ENCODE measurements at places on chromosomes 6 and 20. TPM values are rescaled to one million over a fixed set of nuclear protein-coding genes. Genes with fewer than 3 reads are reported as not detected.

ADAT2 gene
- total RNA-seq, result 3.9 TPM

GRCh38 chr6:79034865-79035264, 43.2 kb downstream of the PHIP start:
- H3K4me3 ChIP-seq, result no peak overlapping the region
- H3K27me3 ChIP-seq, result no peaks in the 10 kb centered on the region
- H3K4me1 ChIP-seq, result peaks cover 4% of the 10 kb centered on the region
- no peak overlapping the region for H3K27ac ChIP-seq

LTA gene
- total RNA-seq, result not detected

B3GAT2 gene
- total RNA-seq, result not detected

DNA sequence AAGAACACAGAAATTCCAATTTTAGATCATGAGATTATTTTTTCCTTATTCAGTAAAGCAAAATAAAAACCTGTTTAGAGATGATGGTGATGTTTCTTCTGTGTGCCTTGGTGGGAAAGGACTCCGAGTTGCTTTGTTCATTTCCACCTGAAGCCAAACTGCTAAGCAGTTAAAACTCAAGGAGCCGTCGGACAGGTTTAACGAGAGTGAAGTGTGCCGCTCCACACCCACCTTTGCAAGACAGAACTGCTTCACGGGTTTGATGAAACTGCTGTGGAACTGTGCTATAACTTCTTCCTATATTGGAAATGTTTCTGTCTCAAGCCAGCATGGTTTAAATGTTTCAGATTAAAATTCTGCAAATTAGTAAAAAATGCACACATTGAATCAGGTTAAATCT, 9.2 kb upstream of the DSP start:
- H3K27ac ChIP-seq, result no peak overlapping the region
- peaks cover 7% of the 10 kb centered on the region for H3K4me1 ChIP-seq
- no peaks in the 10 kb centered on the region for H3K36me3 ChIP-seq
- H3K27me3 ChIP-seq, result no peaks in the 10 kb centered on the region

ABHD16A gene
- 30.3 TPM for total RNA-seq

DNA sequence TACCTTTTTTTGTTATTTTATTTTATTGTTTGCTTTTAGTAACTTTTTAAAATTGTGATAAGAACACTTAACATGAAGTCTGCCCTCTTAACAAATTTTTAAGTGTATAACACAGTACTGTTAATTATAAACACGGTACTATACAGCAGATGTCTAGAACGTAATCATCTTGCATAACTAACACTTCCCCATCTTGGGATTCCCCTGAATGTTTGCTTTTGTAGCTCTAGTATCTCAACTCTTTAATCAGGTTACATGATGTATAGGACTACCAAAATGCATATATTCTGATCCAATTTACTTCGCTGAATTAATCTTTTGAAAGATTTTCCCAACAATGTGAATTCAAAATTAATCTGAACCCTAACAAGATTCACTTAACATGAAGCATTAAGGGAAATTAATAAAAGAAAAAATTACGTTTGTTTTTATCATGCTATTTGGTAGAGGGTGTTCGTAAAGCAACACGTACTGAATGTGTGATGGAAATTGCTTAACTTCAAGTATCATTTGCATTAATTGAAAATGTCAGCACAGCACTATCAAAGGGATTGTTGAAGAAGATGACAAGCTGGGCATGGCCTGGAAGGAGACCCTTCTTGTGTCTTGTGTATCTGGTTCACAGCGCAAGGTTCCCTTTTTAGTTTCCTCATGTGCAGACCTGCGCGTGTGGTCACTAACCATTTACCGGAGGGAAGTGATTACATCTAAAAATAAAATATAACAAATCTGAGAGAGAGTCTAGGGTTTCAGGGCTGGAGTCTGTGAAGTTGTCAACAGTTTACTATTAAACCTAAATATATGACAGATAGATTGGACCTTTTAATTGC, 15.2 kb downstream of the COL19A1 start:
- H3K27ac ChIP-seq, result no peak overlapping the region
- no peak overlapping the region for H3K4me3 ChIP-seq
- no peaks in the 10 kb centered on the region for H3K4me1 ChIP-seq
- no peaks in the 10 kb centered on the region for H3K36me3 ChIP-seq
- H3K27me3 ChIP-seq, result no peaks in the 10 kb centered on the region

CALHM4 gene
- not detected for total RNA-seq

- no peaks in the 10 kb centered on the region for H3K27me3 ChIP-seq
- DNase-seq, result no peak
- no peak overlapping the region for H3K4me3 ChIP-seq
- H3K36me3 ChIP-seq, result no peaks in the 10 kb centered on the region
These were observed 45.4 kb upstream of the AIG1 start for GRCh38 chr6:143015300-143015706.

GRCh38 chr6:163331245-163331644, 83.3 kb upstream of the QKI start:
- H3K27ac ChIP-seq, result no peak overlapping the region
- no peak for DNase-seq
- no peak overlapping the region for H3K4me3 ChIP-seq
- no peaks in the 10 kb centered on the region for H3K4me1 ChIP-seq

DNA sequence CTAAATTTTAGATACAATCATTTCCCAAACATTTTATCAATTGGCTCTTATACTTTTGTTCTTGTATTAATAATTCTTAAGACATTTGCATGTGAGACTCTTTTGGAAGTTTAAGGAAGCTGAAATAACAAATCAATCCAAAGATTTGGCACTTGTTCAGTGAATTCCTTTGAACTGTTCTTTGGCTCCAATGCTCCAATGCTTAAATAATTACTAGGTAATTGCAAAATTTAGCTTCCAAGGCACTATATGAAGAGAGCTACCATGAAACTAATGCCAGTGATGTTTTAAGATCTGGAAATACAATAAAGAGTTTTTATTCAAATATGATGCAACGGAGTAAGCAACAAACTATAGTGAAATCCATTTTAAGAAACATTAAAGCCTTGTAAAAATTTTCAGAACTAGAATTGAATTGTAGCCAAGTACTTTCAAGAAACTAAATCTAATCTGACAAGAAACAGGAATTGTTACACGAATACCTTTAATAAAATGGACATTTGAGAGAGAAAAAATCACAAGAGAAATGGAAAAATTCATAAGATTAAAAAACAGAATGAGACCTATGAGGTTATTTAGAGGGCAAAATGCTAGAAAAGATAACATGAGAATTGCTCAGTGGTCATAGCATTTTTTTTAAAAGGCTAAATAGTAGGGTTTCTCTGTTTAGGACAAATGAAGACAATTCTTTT, 43.6 kb upstream of the SMLR1 start:
- no peak for DNase-seq
- H3K4me1 ChIP-seq, result peaks cover 2% of the 10 kb centered on the region
- H3K4me3 ChIP-seq, result no peak overlapping the region

SH3BGRL2 gene
- total RNA-seq, result 9.7 TPM

DNA sequence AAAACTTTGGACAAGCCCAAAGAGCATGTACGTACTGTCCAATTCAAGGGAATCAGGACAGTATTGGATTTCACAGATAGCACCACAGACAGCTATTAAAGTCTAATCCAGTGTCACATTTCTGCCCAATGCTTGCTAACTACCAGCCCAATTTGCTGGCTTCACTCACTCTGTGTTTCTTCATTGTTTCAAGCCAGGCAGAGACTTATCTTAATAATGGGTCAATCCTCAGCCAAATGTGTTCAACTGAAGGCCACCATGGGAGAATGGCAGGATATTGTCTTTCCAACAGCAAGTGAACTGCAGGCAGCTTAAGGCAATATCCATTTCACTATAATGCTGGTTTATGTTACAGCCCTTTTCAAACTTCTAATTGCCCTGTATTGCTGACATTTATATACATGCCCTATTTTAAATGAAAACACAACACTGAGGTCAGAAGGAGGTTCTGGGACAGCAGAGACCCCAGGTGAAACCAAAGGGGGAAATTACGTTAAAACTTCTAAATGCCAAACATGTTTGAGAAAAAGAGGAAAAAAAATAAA, 142.1 kb upstream of the RSPO3 start:
- H3K4me3 ChIP-seq, result no peak overlapping the region
- DNase-seq, result no peak
- no peaks in the 10 kb centered on the region for H3K4me1 ChIP-seq
- no peak overlapping the region for H3K27ac ChIP-seq
